ENCODE measurements at places on chromosomes 12 and 14. TPM values are rescaled to one million over a fixed set of nuclear protein-coding genes. Genes with fewer than 3 reads are reported as not detected.

Gene SLC5A8
- total RNA-seq: not detected

Gene TMEM30B
- 34.0 TPM for total RNA-seq

Gene MEG3
- 77.9 TPM for total RNA-seq

Gene PPM1H
- total RNA-seq: 16.2 TPM

Gene WNK1
- 203 TPM for total RNA-seq

GRCh38 chr12:92337128-92337527 lies 191.5 kb upstream of the BTG1 start:
- no peak for DNase-seq

DNA sequence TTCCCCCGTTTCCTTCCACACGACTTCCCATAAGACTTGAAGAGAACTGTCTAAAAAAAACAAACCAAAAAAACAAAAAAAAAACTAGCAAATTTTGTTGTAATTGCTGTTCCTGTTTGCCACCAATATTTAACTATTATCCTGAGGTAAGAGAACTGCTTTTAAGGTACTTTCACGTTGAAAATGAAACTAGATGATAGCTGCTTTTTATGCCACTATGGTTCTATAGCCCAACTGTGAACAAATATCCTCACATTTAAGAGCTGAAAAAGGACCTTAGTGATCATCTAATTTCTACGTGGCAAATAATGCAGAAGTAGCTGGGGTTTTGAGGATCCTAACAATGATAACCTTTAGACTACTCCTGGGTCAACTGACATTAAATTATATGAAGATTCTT lies 98.6 kb downstream of the TAOK3 start:
- no peak for DNase-seq

GRCh38 chr14:104980611-104981531 lies 2.7 kb upstream of the AHNAK2 start:
- DNase-seq: no peak

DNA sequence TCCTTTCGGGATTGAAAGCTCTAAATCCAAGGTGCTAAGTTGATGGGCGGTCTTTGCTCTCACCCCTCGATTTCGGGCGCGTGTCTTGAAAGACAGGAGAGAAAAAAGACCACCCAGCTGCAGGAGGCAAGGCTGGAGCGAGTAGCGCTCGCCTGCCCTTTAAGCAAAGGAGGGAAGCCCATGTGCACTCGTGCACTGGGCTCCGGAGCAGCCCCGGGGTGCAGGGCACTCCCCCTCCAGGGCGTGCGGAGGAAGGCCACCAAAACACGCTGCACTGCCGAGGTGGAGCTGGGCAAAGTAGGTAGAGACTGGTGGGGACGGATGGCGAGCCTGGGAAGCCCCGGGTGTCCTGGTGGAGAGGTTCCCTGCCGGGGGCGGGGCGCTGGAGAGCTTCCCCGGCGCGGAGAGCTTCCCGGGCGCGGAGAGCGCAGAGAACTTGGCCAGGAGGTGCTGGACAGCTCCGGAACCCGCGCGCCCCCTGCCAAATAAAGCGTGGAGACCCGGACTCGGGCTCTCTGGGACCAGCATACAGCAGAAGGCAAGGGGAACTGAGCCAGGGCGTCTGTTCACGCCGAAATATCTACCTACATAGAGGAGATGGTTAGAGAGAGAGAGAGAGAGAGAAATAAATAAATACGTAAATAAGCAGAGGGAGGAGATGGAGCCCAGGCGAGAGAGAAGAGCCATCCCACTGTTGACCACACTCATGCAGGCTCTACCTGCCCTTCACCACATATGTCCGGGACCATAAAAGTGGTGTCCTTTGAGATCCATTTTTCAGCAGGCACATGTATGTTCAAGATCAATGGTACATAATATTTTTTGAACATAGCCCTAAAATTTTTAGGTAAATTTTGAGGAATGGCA lies 662 bp upstream of the NELL2 start:
- DNase-seq: no peak

GRCh38 chr12:132633901-132634300 lies 15.3 kb downstream of the P2RX2 start:
- DNase-seq: no peak

GRCh38 chr12:97404093-97404492 lies 58.5 kb upstream of the RMST start:
- DNase-seq: no peak

DNA sequence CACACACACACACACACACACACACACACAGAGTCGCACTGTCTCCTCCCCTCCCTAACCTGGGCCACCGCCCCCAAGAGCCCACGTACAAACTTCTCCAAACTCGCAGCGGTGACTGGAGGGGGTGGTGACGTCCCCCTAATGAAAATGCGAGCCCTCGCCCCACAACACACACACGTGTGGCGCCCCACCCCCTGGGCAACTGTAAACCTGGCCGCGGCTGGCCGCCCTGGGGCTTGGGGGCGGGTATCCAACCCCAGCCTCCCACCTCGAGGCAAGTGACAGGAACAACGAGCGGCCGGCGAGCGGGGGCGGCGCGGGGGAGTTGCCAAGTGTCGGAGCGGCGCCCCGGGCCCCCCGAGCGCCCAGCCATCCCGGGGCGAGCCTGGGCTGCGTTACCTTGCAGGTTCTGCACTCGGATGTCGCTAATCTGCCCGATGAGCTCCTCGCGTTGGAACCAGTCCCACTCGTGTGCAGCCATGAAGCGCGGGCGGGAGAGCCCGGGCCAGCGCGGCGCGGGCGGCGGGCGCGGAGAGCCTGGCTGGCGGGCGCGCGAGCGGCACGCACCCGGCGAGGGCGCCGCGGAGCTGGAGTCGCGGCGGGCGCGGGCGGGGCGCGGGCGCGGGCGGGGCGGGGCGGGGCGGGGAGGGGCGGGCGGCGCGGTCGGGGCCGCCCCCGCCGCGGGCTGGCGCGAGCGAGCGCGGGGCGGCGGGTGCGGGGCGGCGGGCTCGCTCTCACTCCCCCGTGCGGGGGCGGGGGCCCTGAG lies at the start of gene CLMN:
TSS of gene CLMN (minus strand) at position 597 of the 766 bp plus-strand sequence. CDS start at position 481, 116 bp downstream.
- DNase-seq: no peak

GRCh38 chr12:126873701-126874100 lies 1393.3 kb upstream of the TMEM132C start:
- DNase-seq: no peak

DNA sequence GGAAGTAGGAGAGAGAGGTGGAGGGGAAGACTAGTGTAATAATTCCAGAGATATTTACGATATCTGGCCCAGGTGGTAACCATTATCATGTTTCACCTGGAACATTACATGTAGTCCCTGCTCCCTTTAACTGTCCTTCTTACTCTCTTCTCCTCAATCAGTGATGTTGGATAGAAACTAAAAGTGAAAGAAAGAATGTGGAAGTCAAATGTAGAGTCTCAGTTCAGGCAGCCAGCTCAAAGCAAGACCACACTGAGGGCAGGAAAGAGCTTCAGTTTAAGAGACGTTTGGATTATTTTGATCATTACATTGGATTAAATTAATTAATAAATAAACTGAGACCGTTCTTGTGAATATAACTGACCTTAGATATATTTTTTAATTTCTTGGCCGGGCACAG lies 594.4 kb downstream of the FLRT2 start:
- no peak for DNase-seq

DNA sequence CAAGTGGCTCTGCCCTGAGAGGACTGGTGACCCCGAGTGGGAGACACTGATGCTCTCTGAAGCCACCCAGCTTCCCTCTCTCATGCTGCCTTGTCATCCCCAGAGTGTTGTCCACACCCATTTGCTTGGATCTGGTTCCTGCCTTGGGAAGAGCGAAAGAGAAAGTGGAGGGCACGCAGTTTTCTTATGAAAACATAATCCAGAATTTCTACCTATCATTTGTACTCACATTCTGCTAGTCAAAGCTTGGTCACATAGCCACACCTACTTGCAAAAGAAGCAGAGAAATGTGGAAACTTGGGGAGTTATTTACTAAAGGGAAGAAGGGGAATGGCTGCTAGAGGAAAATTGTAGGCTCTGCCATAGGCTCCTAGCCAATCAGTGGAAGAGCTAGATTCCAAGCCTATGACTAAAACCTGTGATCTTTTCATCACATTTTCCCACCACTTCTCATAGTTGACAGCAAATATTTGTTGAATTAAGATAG lies 326.3 kb downstream of the ZFP36L1 start:
- no peak for DNase-seq

GRCh38 chr14:92386637-92387036 lies 63.7 kb downstream of the SLC24A4 start:
- no peak for DNase-seq

- no peak for DNase-seq
These were observed 40.8 kb upstream of the OTOGL start for GRCh38 chr12:80058586-80058985.

- DNase-seq: no peak
These were observed 15.9 kb upstream of the AMIGO2 start for GRCh38 chr12:47095446-47096236.
